ENCODE measurements at places on chromosomes 12 and 14.
A peak's percentile ranks its signal among the peaks of the same experiment; 100 is the strongest.

DNA sequence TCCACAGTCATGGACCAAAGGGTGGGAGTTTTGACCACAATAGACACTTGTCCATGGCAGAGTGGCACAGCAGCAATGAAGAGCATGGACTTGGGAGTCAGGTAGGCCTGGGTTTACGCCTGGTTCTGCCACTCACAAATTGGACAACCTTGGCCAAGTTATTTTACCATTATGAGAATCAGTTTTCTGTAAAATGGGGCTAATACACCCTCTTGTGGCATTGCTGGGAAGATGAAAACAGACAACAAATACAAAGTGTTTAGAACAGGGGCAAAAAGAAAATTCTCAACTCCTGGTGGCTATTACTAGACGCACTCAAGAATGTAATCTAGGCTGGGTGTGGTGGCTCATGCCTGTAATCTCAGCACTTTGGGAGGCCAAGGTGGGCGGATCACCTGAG lies 2.6 kb downstream of the C12orf43 start:
- no peak for DNase-seq

DNA sequence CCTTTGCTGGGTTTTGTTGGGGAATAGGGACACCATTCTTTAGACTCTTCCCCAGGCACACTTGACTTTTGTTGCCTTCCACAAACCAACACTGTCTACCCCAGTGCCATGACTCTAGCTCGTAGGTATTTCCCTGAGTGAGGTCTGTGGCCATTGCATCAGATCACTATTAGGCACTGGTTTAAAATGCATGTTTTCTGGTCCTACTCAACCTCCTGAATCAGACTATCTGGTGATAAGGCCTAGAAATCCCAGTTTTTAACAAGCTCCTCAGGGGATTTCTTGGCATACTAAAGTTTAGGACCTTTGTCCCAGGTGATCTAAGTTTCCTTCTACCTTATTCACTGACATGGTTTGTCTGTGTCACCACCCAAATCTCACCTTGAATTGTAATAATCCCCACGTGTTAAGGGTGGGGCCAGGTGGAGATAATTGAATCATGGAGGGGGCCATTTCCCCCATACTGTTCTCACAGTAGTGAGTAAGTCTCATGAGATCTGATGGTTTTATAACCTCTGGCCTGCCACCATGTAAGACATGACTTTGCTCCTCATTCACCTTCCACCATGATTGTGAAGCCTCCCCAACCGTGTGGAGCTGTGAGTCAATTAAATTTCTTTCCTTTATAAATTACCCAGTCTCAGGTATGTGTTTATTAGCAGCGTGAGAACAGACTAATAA lies 87.8 kb upstream of the PSMC1 start:
- no peak for DNase-seq

- DNase-seq = no peak
Measured at GRCh38 chr12:53336181-53336681, at the start of gene SP7. Gene SP7 (minus strand): TSS chr12:53336354. CDS start chr12:53335646, 708 bp downstream.

DNA sequence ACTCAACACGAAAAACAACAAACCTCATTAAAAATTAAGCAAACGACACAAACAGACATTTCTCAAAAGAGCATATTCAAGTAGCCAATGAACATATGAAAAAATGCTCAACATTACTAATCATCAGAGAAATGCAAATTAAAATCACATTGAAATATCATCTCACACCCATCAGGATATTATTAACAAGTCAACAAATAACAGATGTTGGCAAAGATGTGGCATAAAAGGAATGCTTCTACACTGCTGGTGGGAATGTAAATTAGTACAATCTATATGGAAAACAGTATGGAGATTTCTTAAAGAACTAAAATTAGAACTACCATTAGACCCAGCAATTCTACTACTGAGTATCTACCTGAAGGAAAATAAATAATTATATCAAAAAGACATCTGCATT lies 182.2 kb downstream of the KITLG start:
- DNase-seq = no peak

DNA sequence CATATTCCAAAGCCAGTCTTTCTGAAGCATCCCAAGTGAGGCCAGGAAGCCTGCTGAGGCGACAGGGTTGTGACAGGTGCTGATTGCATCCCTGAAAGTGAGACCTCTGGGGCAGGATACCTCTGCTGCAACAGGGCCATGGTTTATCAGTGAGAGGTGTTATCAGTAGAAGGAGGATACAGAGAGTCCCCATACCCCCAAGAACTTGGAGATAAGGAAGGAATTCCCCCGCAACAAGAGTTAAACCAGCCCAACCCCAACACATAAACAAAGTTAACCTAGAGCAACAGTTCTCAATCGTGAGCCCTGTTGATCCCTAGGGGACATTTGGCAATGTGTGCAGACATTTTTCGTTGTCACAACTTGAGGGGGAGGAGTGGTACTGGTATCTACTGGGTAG lies 233.1 kb upstream of the NOS1 start:
- DNase-seq = no peak

DNA sequence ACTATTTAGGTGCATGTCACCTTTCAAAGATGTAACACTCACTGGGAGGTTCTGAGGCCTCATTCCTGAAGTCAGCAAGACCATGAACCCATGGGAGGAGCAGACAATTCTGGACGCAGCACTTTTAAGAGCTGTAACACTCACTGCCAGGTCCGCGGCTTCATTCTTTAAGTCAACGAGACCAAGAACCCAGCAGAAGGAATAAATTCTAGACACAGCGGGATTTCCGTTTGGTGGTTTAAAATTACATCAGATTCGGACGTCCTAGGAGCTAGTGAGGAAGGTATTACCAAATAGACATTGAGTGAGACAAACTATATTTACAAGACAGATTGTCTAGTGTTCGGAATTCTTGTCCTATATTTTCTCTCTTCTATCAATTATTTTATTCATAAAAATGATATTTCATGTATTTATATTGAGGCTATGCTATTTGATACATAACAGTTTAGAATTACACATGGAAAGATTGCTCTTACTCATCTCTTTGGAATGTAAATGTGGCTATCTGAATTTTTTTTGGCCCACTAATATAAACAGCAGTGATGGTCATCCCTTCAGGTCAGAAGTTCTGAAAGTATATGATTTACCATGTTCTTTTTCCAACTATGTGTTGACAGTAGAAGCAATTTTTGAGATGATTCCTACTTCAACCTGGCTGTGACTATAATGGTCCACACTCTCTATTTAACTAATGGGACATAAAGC lies 1973.0 kb upstream of the FLRT2 start:
- no peak for DNase-seq

- DNase-seq = no peak
Measured at GRCh38 chr12:28145216-28145615, 45.0 kb upstream of the CCDC91 start.

DNA sequence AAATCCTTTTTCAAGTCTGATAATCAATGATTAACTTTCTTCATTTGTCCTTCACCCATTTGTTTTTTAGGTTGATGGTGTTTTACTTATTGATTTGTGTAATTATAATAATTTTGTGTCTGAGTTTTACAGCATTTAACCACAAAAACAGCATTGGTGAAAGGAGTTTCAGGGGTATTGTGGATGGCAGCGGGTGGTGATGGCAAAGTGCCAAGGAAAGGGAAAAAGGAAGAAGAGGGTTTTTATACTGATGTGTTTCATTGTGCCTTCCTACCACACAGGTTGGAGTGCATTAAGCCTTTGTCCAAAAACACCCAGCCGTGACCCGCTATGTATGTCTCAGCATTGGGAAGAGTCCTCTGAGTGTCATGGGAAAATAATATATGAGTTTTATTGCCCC lies 150.3 kb downstream of the DAD1 start:
- peak; percentile 64 for DNase-seq

GRCh38 chr14:105853089-105853906 lies 326.9 kb downstream of the TMEM121 start:
- DNase-seq = peak; percentile 95

- no peak for DNase-seq
Measured at GRCh38 chr12:4607056-4607455, 41.8 kb downstream of the AKAP3 start.

DNA sequence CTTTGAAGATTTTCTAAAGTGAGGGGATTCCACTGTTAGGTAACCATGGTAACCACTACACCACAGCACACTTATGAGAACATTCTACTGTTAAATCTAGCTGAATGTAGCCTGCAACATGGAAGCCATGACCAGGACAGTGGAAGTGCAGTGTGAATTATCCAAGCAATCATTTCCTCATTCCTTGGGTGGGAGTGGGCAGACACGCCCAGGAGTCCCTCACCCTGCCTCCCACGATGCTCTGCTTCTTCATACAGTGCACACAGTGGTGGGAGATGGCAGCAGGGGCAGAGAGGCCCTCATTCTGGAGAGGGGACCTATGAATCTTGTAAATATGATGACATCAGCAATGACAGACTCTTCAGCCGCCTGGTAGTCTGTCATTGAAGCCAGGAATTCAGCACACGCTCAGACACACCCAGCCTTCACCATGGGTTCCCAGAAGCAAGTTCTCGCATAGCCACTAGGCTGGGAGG lies 70.1 kb upstream of the HOXC13 start:
- DNase-seq = no peak

DNA sequence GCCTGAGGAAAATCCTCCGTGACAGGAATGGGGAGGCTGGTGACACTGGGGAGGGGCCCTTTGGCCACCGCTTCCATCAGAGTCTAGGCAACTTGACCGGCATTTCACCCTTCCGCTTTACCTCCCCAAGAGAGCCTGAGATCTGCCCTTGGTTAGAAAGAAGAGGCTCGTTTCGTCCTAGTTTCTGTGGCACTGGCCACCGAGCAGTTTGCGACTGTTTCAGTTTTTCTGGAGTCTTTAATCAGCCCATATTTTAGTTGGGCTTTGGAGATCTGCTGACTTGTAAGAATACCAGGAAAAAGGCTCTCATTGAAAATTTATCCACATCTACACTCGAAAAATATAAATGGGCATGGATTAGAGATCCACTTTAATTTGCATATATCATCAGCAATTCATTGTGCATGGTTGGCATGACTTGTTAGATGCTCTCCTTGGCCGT lies 414 bp upstream of the ANKS1B start:
- DNase-seq = no peak

- DNase-seq = no peak
Measured at GRCh38 chr14:41360126-41360525, 246.6 kb upstream of the LRFN5 start.

DNA sequence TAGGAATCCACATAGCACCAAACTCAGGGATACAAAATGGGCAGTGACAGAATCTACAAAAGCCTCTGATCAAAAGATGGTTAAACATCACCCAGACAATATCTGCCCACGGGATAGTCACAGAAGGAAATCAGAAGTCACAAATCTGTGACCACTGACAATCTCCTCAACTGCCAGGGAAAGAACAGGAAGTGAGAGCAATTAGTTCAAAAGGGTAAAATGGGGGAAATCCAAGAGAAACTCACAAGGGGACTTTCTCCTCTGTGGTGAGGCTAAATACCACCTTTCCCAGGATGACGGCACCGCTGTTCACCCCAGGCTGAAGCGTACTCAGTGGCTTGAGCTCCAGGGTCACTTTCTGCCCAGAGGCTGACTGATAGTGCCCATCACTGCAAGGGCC lies 10.7 kb downstream of the TTC5 start:
- no peak for DNase-seq

DNA sequence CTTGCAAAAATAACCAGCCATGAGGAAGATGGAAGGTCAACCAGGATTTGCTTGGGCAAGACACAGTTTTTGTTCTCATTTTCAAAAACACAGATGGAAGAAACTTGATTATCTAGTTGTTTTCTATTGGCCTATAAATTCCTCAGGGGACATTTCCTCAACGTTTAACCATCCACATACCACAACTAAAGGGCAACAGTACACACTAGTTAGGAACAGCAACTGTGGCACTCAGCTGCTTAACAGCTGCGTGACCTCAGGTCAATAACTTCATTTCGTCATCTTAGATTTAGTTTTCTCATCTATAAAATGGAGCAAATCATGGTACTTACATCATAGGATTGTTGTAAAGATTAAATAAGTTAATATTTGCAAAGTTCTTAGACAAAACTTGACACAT lies 18.7 kb downstream of the SSTR1 start:
- DNase-seq = no peak

- no peak for DNase-seq
Measured at GRCh38 chr12:113276306-113276705, 55.0 kb downstream of the TPCN1 start.

- DNase-seq = peak; percentile 66
Measured at GRCh38 chr14:32576088-32576795, 247.1 kb downstream of the AKAP6 start.

DNA sequence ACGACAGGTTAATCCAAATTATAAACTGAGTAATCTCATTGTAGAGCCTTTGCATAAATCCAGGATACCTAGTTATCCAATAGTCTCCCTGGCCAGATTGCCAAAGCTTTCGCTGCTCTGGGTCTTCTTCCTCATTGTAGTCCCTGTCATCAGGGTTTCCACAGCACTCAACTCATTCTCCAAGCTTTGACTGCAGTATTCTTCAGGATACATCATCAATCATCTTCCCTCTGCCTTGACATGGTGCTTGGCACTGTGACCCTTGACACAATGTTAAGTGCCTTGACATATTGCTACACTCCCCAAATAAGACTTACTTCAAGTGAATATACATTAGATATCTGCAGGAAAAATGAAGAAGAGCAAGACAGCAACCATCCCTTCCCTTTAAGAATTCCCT lies 60.1 kb upstream of the RESF1 start:
- DNase-seq = no peak

DNA sequence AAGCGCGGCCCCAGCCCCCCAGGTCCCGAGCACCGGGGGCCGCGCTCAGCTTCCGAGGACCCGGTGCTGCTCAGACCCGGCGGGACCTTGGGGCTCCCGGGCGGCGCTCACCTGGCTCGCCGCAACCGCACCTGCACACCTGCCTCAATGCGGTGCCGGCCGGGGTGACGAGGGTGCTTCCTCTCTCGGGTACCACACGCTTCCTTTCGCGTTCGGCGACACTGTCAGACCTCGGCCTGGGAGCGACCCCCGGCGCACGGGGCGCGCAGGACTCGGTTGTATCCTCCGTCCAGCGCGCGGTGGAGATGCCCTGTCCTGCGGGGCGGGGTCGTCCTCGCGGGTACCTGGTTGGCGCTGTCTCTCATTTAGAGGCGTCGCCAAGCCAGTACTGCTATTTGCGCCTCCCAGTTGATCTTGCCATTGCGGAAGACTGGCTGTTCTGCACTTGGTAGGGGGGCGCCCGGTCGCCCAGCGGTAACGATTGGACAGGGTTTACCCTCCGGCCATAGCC lies 718 bp downstream of the PACS2 start:
- peak; percentile 31 for DNase-seq

- DNase-seq = no peak
Measured at GRCh38 chr12:31834150-31834549, 105.3 kb upstream of the AMN1 start.

DNA sequence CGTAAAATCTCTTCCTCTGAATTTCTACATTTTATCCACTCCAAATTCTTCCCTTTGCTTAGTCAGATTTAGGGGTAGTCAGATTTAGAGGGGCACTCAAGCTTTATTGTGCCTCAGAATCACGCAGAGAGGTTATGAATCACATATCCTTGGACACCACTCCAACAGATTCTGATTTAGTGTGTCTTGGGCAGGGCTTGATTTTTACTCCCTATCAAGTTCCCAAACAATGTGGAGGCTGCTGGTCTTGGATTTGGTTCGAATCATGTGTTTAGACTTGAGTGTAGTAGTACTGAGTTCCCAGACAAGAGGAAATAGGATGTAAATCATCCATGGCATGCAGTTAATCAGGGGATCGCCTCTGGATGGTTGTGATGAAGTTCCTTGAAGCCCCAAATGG lies 298.1 kb upstream of the CLEC14A start:
- no peak for DNase-seq

- DNase-seq = no peak
Measured at GRCh38 chr12:568486-568885, 94.8 kb downstream of the NINJ2 start.
